ENCODE measurements at places on chromosomes 11 and 22.

DNA sequence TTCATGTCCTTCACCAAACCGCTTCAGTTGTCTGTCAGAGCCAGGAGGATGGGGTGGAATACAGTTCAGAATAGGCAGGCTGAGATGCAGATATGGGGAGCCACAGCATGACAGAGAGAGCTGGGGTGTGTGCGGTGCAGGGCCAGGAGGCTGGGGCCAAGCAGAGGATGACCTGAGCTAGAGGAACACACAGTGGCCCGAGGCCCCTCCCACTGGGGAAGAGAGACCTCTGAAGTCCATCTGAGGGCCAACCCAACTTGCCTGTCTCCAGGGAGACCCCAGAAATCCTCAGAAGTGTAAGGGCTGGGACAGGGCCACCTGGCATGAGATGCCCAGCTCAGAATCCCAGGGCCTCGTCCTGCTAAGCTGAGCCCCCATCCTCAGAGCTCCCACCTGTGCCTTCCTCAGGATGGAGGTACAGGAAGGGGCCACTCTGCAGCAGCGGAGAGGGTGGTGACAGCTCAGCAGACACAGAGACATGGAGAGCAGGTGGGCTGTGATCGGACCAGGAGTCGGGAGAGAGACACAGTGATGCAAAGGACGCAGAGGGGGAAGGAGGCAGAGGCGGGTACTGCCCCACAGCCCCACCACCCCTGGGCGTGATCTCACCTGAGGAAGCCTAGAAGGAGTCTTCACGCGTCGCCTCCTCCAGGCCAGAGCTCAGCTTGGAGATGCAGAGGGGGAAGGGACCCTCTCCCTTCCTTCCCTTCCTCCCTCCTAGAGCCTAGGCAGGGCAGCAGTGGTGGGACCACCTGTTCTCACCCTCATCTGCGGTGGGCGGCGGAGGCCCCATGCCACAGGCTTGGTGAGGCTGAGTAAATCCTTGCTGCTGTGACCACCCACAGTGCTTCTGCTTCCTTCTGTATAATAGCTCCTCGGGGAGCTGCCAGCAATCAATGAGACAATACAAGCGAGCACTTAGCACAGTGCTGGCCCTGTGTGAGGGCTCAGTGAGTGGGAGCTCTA lies 9.1 kb upstream of the TUB start:
- DNase-seq = no peak

- DNase-seq = no peak
Observed at GRCh38 chr11:87266751-87267150, 229.0 kb downstream of the TMEM135 start.

DNA sequence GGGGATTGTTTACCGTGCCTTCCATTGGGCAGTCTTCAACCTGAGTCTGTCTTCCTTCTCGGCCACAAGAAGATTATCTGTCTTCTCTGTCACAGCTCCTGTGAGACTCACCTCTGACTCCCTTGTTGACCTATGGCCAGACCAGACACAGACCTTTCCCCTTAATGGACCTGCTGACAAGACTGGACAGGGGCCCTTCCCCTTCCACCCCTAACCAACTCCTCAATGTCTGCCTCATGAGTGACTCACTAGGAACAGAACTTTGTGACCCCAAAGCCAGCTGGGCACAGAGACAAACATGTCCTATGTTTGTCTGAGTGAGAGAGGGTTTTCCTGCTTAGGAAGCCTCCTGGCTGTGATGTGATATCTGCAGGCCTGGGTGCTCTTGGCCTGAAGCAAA lies 405.0 kb downstream of the BRD1 start:
- DNase-seq = no peak

DNA sequence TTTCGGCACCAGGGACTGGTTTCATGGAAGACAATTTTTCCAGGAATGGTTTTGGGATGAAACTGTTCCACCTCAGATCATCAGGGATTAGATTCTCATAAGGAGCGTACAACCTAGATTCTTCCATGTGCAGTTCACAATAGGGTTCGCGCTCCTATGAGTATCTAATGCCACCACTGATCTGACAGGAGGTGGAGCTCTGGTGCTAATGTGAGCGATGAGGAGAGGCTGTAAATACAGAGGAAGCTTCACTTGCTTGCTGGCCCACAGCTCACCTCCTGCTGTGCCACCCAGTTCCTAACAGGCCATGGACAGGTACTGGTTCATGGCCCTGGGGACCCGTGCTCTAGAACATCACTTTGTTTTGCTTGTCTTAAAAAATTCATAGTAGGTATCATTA lies 41.8 kb upstream of the AMPD3 start:
- no peak for DNase-seq

GRCh38 chr11:43908683-43909082 lies 28.1 kb downstream of the ALKBH3 start:
- DNase-seq = no peak

GRCh38 chr11:74138572-74138971 lies 32.2 kb downstream of the C2CD3 start:
- DNase-seq = no peak

DNA sequence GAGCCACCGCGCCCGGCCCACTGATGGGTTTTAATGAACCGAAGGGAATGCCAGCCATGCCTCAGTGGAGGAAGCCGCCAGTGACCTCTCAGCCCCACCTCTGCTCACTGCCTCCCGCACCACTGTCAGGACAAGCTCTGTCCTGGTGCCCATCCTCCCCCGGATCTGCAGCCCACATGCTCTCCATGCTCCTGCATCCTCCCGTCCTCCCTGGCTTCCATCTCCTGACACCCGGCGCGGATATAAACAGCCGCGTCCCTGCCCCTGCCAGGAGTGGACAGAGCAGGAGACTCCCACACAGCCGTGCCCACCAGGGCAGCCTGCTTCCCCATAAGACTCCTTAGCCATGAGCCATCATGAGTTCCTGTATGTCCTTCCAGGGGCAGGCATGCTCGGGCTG lies 26.9 kb downstream of the MACROD1 start:
- DNase-seq = no peak

- DNase-seq = no peak
Observed at GRCh38 chr22:17818649-17819048, 44.4 kb upstream of the BID start.

GRCh38 chr22:41021613-41022454 lies 70.6 kb upstream of the EP300 start:
- DNase-seq = no peak

DNA sequence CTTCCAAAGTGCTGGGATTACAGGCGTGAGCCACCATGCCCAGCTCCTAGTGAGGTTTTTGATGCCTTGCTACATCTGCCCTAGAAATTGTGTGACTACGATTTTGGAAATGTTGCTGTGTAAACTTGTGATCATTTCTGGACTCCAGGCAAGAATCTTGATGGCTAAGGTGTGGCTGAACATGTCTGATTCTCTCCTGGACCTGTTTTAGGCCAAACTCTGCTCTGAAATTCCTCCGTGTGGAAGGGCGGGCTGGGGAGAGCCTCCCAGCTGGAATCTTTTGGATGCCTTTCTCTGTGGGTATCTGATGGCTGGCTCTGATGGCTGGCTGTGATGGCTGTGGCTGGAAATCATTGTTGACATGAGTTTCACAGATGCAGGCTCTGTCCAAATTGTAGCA lies 8.2 kb downstream of the PNPLA3 start:
- DNase-seq = no peak

DNA sequence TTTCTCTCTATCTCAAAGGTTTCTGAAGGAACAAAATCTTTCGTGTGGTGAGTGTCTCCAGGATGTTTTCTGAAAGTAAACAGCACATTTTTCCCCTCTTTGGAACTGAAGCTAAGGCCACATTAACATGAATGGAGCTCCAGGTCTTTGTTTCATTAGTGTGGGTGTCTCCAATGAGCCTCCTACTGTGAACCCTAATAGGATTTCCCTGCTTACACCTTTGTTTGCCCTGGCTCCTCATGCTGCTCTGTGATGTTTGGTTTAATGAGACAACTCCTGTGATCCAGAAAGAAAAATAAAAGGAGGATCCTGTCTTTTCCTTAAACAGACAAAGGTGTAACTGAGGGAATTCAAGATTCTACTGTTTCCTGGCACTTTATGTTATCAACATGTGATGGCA lies 76.9 kb upstream of the SLC6A5 start:
- DNase-seq = no peak

- DNase-seq = no peak
Observed at GRCh38 chr11:41190437-41191082, 268.9 kb downstream of the LRRC4C start.
